ENCODE measurements at places on chromosomes 4 and X. TPM values are rescaled to one million over a fixed set of nuclear protein-coding genes. Genes with fewer than 3 reads are reported as not detected.

Gene ARHGAP36
- total RNA-seq, result not detected

Gene OPN1MW2
- total RNA-seq, result not detected

Gene TMEM47
- 11.7 TPM for total RNA-seq

Gene C4orf51
- not detected for total RNA-seq

DNA sequence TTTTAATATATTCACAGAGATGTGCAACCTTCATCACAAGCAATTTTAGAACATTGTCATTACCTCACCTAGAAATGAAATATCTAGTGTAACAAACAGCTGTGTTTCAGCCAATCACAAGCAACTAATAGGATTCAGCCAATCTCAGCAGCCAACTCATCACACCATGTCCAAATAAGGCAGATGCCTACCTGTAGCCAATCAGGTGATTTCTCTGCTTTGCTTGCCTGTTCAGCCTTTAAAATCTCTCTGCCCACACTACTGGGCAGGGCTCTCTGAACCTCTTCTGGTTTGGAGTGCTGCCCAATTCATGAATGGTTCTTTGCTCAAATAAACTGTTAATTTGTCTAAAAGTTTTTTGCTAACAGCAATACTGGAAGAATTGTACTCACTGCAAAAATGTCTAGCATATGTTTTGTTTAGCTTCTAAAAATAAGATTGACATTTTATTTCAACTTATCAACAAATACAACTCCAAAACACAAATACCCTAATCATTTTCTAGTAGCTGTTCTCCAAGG, 52.4 kb upstream of the IGFBP7 start:
- DNase-seq, result no peak

GRCh38 chrX:14420841-14421240, 108.5 kb upstream of the GLRA2 start:
- DNase-seq, result no peak

DNA sequence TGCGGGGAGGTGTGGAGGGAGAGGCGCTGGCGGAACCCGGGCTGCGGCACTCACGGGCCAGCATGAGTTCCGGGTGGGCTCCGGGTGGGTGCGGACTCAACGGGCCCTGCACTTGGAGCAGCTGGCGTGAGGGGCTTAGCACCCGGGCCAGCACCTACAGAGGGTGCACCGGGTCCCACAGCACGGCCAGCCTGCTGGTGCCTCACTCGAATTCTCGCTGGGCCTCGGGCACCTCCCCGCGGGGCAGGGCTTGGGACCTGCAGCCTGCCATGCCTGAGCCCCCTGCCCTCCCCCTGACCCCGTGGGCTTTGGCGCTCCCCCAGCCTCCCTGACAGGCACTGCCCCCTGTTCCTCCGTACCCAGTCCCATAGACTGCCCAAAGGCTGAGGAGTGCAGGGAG, 10.8 kb upstream of the CAMK2D start:
- DNase-seq, result no peak

- DNase-seq, result peak; percentile 67
Measured at GRCh38 chr4:7761720-7762119, 177.9 kb downstream of the AFAP1 start.

- DNase-seq, result no peak
Measured at GRCh38 chr4:108094923-108095482, 73.7 kb downstream of the LEF1 start.
